ENCODE measurements at places on chromosomes 1 and 21. TPM values are rescaled to one million over a fixed set of nuclear protein-coding genes. Genes with fewer than 3 reads are reported as not detected.

DNA sequence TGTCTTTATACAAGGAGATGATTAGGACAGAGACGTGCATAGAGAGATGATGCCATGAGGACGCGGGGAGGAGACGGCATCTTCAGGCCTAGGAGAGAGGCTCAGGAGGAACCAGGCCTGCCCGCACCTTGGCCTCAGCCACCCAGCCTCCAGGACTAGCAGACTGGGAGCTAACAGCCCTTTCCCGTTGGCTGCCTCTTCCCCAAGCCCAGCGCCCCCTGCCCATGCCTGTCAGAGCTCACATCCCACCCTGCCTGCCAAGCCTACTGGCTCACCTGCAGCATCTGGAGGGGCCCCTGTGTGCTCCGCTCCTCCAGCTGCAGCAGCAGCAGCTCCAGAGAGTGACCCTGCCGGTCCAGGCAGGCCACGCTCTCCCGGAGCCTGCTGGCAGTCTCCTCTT lies 4.0 kb upstream of the TRIM11 start:
- H3K27ac ChIP-seq = no peak overlapping the region
- DNase-seq = no peak
- H3K4me1 ChIP-seq = peaks cover 11% of the 10 kb centered on the region
- H3K27me3 ChIP-seq = peaks cover 8% of the 10 kb centered on the region
- no peak overlapping the region for H3K4me3 ChIP-seq
- H3K36me3 ChIP-seq = no peaks in the 10 kb centered on the region

- H3K4me3 ChIP-seq = no peak overlapping the region
- no peaks in the 10 kb centered on the region for H3K4me1 ChIP-seq
- no peaks in the 10 kb centered on the region for H3K36me3 ChIP-seq
- no peak overlapping the region for H3K27ac ChIP-seq
- no peak for DNase-seq
- H3K27me3 ChIP-seq = no peaks in the 10 kb centered on the region
These were observed 7.5 kb downstream of the CRYBG2 start for GRCh38 chr1:26346274-26347033.

SPRR2E gene
- not detected for total RNA-seq

TNFAIP8L2 gene
- total RNA-seq = not detected

- no peaks in the 10 kb centered on the region for H3K4me1 ChIP-seq
- no peaks in the 10 kb centered on the region for H3K36me3 ChIP-seq
- H3K4me3 ChIP-seq = no peak overlapping the region
- no peak for DNase-seq
- no peaks in the 10 kb centered on the region for H3K27me3 ChIP-seq
These were observed 4.5 kb downstream of the CFHR3 start for GRCh38 chr1:196779093-196779492.

DNA sequence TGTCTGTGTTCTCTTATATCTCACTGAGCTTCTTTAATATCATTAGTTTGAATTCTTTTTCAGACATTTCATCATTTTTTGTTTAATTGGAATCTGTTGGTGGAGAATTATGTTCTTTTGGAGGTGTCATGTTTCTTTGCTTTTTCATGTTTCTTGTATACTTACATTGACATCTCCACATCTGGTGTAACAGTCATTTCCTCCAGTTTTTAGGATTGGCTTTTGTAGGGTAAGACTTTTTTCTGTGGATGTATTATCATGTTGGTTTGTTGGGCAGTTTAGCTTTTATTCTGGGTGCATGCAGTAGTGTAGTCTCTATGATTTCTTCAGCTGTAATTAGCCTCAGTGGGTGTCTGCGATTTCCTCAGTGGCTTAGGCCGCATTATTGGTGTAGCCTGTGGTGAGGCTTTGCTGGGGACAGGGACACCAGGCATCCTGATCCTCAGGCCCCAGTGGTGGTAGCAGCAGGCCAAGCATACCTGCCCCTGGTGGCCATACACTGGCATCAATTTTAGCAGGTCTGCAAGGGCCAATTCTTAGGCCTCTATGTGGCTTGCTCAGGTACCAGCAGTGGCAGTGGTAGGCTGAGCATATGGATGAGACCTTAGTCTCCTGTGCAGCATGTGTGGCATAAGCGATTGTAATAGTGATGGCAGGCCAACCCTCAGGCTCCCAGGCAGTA lies 77.6 kb upstream of the SAMD13 start:
- H3K27ac ChIP-seq = no peak overlapping the region
- DNase-seq = no peak
- no peaks in the 10 kb centered on the region for H3K4me1 ChIP-seq
- no peak overlapping the region for H3K4me3 ChIP-seq

DNA sequence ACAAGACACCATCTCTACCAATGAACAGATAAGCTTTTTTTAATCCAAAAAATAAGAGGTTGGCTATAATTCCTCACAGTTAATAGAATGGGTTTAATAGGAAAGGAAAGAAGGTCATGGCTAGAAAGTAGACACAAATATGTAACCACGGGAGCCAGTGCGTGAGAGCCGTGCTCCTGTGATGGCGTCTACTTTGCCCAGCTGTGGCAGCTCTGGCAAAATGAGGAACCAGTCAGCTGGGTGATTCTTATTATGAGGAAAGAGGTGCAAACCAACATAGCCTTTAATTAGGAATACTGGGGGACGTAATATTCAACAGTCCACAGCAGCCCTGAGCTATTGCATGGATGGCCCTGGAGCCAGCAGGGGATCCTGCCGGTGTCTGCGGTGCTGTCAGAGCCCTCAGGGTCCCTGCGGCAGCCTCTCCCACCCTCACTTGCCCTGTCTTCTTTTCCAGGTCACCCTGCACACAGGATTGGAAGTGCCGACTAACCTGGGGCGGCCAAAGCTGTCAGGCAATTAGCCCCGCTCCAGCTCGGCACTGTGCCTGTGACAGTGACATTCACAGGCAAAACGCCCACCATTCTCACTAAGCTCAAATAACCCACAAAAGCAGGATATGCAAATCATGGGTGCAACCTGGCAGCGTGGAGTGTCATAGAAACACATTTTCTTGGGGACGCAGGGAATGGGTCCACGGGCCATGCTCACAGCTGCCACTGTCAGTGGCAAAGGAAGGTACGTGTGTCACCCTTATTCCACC lies 25.9 kb upstream of the GNPAT start:
- no peaks in the 10 kb centered on the region for H3K4me1 ChIP-seq
- H3K27ac ChIP-seq = no peak overlapping the region
- no peak overlapping the region for H3K4me3 ChIP-seq
- DNase-seq = no peak
